CD4-positive, alpha-beta T cell (primary cell): ENCODE measurements at places on chromosomes 4 and X. TPM values are rescaled to one million over a fixed set of nuclear protein-coding genes. Genes with fewer than 3 reads are reported as not detected.

DNA sequence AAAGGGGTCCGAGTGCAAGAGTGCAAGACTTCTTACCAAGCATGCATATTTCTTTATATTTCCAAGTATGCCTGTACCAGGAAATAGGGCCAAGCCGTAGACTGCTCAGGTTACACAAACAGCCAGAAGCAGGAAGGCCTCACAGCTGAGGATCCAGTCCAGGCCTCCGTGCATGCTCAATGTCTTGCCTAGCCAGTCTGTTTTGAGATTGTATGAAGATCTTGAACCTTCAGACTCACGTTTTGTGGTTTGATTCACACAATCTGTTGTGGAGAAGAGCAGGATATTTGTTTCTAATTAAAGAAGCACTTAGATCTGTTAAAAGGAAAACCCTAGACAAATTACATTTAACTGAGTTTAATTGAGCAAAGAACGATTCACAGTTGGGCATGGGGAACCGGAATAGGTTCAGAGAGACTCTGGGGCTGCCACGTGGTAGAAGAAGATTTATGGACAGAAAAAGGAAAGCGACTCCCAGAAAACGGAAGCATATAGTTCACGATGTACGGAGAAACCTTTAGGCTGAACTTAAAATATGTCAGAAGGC, 1.2 kb downstream of the MGST2 start:
- DNase-seq = no peak

- DNase-seq = no peak
Measured at GRCh38 chrX:153935326-153935851, 552 bp upstream of the NAA10 start.

DNA sequence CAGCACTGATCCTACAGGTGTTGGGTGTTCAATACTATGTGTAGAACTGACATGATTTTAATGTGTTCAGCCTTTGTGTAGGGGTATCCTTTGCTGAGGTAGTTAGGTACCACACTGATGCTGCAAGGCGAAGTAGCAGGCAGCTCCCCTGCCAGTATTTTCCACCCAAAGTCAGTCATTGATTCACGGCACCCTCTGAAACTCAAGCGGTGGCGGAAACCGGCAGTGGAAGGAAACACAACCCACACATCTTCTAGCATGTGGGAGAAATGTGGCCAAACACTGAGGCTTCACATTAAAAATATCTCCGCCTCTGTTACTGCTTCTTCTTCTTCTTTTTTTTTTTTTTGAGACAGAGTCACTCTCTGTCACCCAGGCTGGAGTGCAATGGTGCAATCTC, 126.3 kb downstream of the AASDH start:
- DNase-seq = no peak

TMPRSS11E gene
- total RNA-seq = not detected
